SJSA1 (cell line): ENCODE measurements at places on chromosomes 1 and 21. TPM values are rescaled to one million over a fixed set of nuclear protein-coding genes. Genes with fewer than 3 reads are reported as not detected.

Gene CSF3R
- not detected in 2 replicates for total RNA-seq

Gene DMBX1
- not detected in 2 replicates for total RNA-seq

Gene CACNA1S
- not detected in 2 replicates for total RNA-seq

Gene LRRC8B
- total RNA-seq: 2.6 and 7.4 TPM in 2 replicates

Gene KCNE1
- 0.16 and 2.2 TPM in 2 replicates for total RNA-seq

Gene EDN2
- 3.0 and 6.7 TPM in 2 replicates for total RNA-seq

Gene POU3F1
- total RNA-seq: 0.26 TPM in 1 of 2 replicates, not detected in the other

Gene PLA2G2C
- not detected in 2 replicates for total RNA-seq

Gene GPR89B
- total RNA-seq: 7.8 and 25.2 TPM in 2 replicates

Gene ANGPTL7
- not detected in 2 replicates for total RNA-seq

Gene UBL4B
- not detected in 2 replicates for total RNA-seq

Gene DIRAS3
- total RNA-seq: 1.1 and 3.0 TPM in 2 replicates

Gene NBPF4
- total RNA-seq: not detected in 2 replicates

Gene RAB7B
- total RNA-seq: 0.19 and 0.55 TPM in 2 replicates

Gene S100A7
- total RNA-seq: not detected in 2 replicates

Gene NCMAP
- total RNA-seq: 0.05 TPM in 1 of 2 replicates, not detected in the other

Gene ATP6V1G3
- total RNA-seq: not detected in 2 replicates

Gene AADACL3
- total RNA-seq: not detected in 2 replicates

Gene ACTA1
- not detected in 2 replicates for total RNA-seq

Gene KCNH1
- 0.58 and 2.7 TPM in 2 replicates for total RNA-seq

Gene RGSL1
- total RNA-seq: not detected in 2 replicates

Gene KLHDC7A
- not detected in 2 replicates for total RNA-seq

Gene FMO3
- 3.4 and 5.1 TPM in 2 replicates for total RNA-seq

Gene CC2D1B
- total RNA-seq: 21.4 and 24.1 TPM in 2 replicates

Gene EFCAB14
- 65.3 and 98.7 TPM in 2 replicates for total RNA-seq

Gene VTCN1
- not detected in 2 replicates for total RNA-seq

Gene B3GALT2
- 1.6 and 1.8 TPM in 2 replicates for total RNA-seq

Gene FCAMR
- total RNA-seq: not detected in 2 replicates

Gene CELSR2
- 0.11 TPM in 1 of 2 replicates, not detected in the other for total RNA-seq

Gene NBPF20
- total RNA-seq: 1.1 and 1.3 TPM in 2 replicates

Gene CDK11B
- total RNA-seq: 14.8 and 23.8 TPM in 2 replicates

Gene TSPAN1
- total RNA-seq: not detected in 2 replicates

Gene AKNAD1
- total RNA-seq: 0.21 TPM in 1 of 2 replicates, not detected in the other

Gene SIPA1L2
- 9.9 and 10.4 TPM in 2 replicates for total RNA-seq

Gene OBSCN
- 0.06 and 0.87 TPM in 2 replicates for total RNA-seq

Gene ADAMTS1
- total RNA-seq: 57.6 and 69.7 TPM in 2 replicates

Gene EXTL1
- 0.08 TPM in 1 of 2 replicates, not detected in the other for total RNA-seq

Gene DCST1
- not detected in 2 replicates for total RNA-seq

Gene KRTAP19-1
- not detected in 2 replicates for total RNA-seq

Gene PALMD
- 3.1 and 9.9 TPM in 2 replicates for total RNA-seq

Gene GSTM2
- total RNA-seq: 4.1 and 19.3 TPM in 2 replicates

Gene COL9A2
- 0.06 and 0.39 TPM in 2 replicates for total RNA-seq

Gene ZNF683
- total RNA-seq: not detected in 2 replicates

Gene KCNJ9
- not detected in 2 replicates for total RNA-seq

Gene SGIP1
- total RNA-seq: 0.41 and 2.8 TPM in 2 replicates

Gene TSPAN2
- 11.9 and 18.2 TPM in 2 replicates for total RNA-seq

Gene CFAP107
- not detected in 2 replicates for total RNA-seq

Gene PPM1J
- not detected in 2 replicates for total RNA-seq

Gene CD55
- total RNA-seq: 48.7 and 59.5 TPM in 2 replicates

Gene HPCA
- total RNA-seq: not detected in 2 replicates

Gene C8B
- total RNA-seq: not detected in 2 replicates
